ENCODE measurements at places on chromosomes 4 and X.

- peak; percentile 39 for DNase-seq
These were observed 9.7 kb upstream of the SRD5A3 start for GRCh38 chr4:55336138-55337034.

- no peak for DNase-seq
These were observed 32.2 kb upstream of the XPNPEP2 start for GRCh38 chrX:129706400-129707072.

DNA sequence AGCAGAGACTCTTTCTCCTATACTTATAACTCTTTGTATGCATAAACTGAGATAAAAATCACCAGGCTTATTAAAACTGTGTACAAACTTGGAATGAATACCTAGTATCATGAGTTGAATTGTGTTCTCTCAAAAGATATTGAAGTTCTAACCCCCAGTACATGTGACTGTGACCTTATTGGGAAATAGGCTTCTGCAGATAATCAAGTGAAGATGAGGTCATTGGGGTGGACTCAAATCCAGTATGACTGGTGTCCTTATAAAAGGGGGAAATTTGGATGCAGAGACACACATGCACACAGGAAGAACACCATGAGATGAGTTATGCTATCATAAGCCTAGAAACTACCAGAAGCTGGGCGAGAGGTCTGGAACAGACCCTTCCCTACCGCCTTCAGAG, 26.2 kb downstream of the ZNF827 start:
- no peak for DNase-seq

GRCh38 chr4:184792950-184793555, 32.7 kb downstream of the ACSL1 start:
- peak; percentile 62 for DNase-seq

DNA sequence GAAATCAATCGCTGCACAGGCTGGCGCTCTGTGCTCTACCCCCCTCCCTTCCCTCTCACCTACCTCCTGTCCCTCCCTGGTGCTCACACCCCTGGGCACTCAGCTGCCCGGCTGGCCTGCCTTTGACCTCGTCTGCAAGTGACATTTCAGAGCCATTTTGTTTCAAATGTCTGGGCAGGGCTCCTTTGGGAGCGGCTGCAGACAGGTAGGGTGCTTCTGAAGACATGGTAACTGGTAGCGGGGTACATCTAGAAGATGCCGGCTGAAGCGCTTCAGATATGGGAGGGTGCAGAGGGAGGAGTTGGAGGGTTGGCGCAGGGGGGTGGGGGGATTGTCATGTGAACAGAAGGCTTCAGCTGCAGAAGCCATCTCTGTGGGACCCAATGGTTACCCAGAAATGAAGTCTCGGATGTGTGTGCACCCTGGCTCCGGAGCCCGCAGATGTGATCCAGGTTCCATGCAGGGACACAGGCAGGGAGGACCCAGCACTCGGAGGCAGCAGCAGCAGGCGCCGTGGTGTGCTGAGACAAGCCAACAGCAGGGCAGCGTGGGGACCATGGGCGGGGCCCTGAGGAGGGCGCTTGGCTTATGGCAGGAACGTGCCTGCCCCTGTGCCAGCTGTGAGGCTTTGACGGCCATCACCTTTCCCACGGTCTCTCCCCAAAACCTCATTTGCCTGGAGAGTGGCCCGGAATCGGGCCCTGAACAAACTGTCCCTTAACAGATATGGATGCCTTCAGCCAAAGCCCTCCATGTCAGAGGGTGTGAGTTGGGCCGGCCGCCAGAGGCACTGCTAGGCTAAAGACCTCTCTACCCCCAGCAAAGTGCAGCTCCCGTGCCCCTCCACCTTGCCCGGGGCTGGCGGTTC, 7.6 kb upstream of the DUSP9 start:
- no peak for DNase-seq

DNA sequence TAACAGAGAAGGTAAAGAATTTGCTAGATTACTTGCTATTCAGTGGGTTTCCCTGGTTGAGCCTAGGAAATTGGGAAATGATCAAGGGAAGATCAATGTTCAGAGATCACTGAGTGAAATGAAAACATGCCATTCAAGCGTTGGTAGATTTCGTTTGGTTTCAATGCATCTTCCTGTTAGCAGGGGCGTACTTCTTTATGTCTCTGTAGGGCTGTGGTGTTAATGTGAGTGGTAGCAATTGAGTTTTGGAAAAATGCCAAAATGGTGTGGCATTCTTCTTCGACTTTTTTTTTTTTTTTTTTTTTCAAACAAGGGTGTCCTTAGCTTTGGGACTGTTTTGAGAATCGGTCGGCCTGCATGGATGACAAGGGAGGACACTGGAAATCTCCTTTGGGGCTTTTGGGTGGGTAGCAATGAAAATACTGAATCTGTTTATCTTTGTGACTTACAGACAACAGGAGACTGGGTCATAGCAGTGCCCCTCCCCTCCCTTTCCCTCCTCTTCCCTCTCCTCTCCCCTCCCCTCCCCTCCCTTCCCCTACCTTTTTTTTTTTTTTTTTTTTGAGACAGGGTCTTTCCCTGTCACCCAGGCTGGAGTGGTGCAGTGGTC, 50.4 kb downstream of the SPRY1 start:
- no peak for DNase-seq
